Left kidney (tissue), 8 donors: ENCODE measurements at places on chromosomes 6 and 20.

DNA sequence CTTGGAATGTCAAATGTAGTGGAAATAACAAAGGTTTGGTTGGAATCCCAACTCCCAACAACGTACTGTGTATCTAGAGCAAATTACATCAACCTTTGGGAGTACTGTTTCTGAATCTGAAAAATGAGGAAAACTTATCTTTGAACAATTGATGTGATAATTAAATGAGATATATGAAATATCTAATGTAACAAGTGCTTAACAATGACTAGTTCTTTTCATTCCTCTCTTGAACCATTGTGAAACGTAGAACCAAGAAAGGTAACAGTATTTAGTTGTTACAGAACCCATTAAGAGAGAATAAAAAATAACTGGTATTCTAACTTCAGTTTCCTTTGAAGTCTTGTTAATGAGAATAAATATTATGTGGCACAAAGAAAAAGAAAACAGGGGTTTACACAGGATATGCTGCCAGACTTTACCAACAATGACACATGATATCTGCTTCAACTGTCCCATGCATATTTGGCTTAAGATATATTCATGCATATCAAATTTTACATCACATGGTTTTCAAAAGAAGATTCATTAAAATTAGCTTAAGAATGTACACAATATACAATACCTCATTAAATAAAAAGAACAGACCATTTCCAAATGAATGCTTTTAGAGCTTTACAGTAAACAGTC is 111.8 kb downstream of the ATG5 start:
- no peak for DNase-seq

DNA sequence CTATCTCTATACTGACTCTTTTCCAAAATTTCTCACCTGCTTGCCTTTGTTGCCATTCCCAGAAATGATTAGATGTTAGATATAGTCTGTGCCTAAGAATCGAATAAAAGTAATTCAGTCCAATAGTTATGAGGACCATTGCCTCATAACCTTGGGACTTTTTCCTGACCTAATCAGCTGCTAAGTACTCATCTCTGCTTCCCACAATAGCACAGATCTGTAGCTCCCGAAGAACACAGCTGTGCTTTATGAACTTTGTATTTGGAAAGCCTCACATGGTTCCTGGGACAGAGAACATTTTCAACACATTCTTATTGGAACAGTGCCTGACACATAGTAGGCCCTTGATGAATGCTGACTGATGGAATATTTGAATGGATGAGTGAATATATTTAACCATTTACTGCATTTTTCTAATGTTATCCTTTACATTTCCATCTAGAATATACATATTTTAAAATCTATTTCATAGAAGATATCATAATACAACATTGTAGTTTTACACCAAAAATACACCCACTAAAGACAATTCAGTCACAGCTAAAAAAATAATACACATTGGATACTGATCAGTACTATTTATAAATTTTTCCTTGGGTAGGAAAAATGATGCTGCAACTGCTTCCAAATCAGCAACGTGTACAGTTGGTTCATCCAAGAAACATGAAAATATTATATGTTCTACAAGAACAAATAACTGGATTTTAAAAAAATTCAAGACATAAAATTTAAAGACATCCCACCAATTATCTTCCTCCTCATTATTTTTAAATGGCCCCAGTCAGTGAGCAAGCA is 53.9 kb downstream of the HS3ST5 start:
- DNase-seq: no peak

GRCh38 chr6:166928644-166929541 is 27.5 kb downstream of the RNASET2 start:
- no peak for DNase-seq

GRCh38 chr20:51159303-51159702 is 136.4 kb upstream of the KCNG1 start:
- DNase-seq: no peak

DNA sequence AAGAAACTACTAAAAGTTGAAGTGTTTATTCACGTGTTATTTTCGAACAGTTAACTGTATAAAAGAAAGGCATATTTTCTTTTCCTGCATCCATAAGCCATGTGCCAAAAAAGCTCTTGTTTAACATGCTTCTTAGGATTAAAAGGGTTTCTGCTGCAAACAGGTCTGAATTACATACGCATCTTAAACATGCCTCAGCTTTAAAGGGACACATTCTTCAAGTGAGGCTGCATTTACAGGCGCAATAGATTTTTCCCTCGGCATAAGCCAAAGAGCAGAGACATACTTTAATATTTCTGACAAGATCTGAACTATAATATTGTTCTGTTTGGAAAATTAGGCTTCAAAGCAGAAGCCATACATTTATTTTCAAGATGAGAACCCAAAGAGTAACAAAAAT is 39.4 kb downstream of the PDE7B start:
- no peak for DNase-seq

GRCh38 chr6:33567836-33568235 is 12.2 kb downstream of the BAK1 start:
- DNase-seq: no peak

DNA sequence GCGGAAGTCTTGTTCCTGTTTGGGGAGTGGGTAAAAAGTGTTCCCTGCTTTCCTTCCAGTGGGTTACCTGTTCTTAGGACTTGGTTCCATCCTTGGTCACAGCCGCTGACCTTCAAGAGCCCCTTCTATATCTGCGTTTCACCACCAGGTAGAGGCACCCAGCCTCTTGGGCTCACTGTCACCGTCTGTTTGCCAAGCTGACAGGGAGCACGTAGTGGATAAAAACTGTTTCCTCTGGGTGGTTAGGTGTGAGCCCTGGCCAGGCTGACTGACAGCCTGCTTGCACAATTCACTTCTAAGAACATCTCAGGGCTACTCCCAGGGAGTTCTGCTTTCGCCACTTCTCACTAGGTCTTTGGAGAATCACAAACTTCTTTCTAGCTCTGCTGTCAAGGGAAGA is 1.8 kb upstream of the JPH2 start:
- DNase-seq: no peak

- DNase-seq: no peak
Observed at GRCh38 chr6:39077882-39078594, 29.5 kb downstream of the GLP1R start.

DNA sequence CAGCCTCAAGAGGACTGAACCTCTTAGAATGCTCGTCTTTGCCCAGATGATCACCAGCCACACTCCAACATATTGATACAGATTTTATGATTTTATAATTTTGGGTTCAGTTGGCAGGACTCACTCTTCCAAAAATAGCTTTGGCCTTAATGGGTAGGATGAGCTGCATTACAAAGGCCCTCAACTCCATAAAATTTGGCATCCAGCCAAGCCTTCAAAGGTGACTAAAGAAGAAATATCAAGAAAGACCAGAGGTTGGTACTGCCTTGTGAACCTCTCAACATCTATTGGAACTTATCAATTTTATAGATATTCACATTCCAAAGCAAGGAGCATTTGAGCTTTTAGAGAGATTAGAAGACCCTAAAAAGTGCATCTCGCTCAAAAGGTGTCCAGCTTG is 48.4 kb upstream of the SNAP25 start:
- DNase-seq: no peak
